Endothelial cell of umbilical vein (primary cell): ENCODE measurements at places on chromosomes 11 and 22. TPM values are rescaled to one million over a fixed set of nuclear protein-coding genes. Genes with fewer than 3 reads are reported as not detected.

TNNT3 gene
- not detected in 2 replicates for total RNA-seq

HTR3B gene
- not detected in 2 replicates for total RNA-seq

LRFN4 gene
- total RNA-seq, result 36.7 and 37.4 TPM in 2 replicates

PKDREJ gene
- total RNA-seq, result not detected in 2 replicates

GRM5 gene
- total RNA-seq, result 0.11 and 0.28 TPM in 2 replicates

IPO7 gene
- total RNA-seq, result 161 and 170 TPM in 2 replicates

SLC17A6 gene
- total RNA-seq, result not detected in 2 replicates

CRYBA4 gene
- not detected in 2 replicates for total RNA-seq

TRIM66 gene
- total RNA-seq, result 8.6 and 11.7 TPM in 2 replicates

MUC6 gene
- not detected in 2 replicates for total RNA-seq

CRYBB3 gene
- total RNA-seq, result 1.2 and 1.7 TPM in 2 replicates

TMEM41B gene
- total RNA-seq, result 38.6 and 39.0 TPM in 2 replicates

INSC gene
- total RNA-seq, result not detected in 2 replicates

SCGB1A1 gene
- not detected in 2 replicates for total RNA-seq

OLFML1 gene
- not detected in 2 replicates for total RNA-seq

MUC5AC gene
- not detected in 2 replicates for total RNA-seq

DRD4 gene
- 0.24 TPM in 1 of 2 replicates, not detected in the other for total RNA-seq

ALG9 gene
- 29.1 and 33.5 TPM in 2 replicates for total RNA-seq

OAF gene
- 26.7 and 32.1 TPM in 2 replicates for total RNA-seq

MRGPRE gene
- total RNA-seq, result not detected in 2 replicates

PRAME gene
- not detected in 2 replicates for total RNA-seq

SCUBE2 gene
- 1.6 and 3.5 TPM in 2 replicates for total RNA-seq

MRGPRX4 gene
- not detected in 2 replicates for total RNA-seq

DDIAS gene
- total RNA-seq, result 8.5 and 9.2 TPM in 2 replicates

FXYD2 gene
- total RNA-seq, result 0.72 and 1.8 TPM in 2 replicates

NPTXR gene
- 0.73 and 0.95 TPM in 2 replicates for total RNA-seq

MRPL40 gene
- 27.4 and 30.6 TPM in 2 replicates for total RNA-seq

ANGPTL5 gene
- not detected in 2 replicates for total RNA-seq
